NCI-H460 (cell line): ENCODE measurements at places on chromosomes 7 and 10.

DNA sequence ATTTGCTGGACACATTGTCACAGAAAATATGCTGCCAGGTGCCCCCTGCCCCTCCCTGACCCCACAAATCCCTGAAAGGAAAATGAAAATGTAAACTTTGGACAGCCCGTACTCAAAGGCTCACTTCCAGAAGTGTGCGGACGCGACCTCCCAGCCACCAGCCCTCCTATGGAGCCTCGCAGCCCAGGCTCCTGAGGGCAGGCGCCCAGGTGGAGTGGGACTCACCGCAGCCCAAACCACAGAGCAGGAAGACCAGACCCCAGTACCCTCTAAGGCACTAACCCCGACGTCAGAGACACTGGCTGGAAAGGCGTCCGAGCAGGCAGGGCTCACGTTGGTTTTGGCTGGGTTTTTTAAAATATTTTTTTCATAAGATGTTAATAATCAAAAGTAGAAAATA is 57.3 kb downstream of the CSGALNACT2 start:
- DNase-seq = no peak

- no peak for DNase-seq
Measured at GRCh38 chr10:48725708-48726107, 41.0 kb downstream of the WDFY4 start.

DNA sequence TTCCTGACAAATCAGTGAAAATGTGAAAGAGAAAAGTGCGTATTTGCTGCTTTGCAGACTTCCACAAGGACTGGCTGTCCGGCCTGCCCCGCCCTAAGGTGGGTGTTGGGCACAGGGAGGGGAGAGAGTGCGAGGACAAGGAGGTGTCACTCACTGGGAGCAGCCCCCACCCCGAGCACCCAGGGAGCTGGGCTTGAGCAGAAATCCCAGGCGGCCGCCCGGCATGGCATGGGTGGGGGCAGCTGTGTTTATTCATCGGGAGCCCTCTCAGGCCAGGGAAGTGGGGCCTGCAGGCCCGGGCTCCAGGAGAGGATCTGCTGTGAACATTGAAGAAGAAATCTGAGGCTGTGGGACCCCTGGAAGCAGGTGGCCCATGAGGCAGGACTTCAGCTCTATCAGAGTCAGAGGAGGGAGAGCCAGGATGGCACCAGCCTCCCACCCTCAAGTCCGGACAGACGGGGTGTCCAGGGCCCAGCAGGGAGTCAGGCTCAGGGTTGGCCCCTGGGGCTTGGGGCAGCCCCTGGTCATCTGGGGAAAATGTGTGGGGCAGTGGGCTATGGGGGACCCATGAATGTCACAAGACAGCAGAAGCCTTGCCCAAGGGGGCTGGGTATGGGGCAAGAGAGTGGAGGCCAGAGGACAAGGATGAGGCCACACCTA is 164.4 kb upstream of the PPP2R2D start:
- no peak for DNase-seq

DNA sequence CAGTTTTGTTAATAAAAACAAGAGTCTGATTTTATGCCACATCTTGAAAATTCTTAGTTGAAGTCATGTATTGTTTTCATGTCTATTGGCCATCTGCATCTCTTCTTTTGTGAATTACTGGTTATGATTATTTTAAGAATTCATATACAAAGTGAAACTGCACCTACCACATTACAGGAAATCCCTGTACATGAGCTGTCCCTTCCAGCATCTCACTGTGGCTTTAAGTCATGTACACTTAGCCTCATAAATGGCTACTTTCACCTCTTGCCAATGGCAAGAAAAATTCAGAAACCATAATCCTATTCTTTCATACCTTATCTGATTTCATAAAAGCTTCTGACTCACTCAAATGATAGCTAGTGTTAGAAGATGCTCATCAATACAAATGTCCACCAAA is 48.6 kb downstream of the CRTAC1 start:
- DNase-seq = no peak

- DNase-seq = no peak
Measured at GRCh38 chr10:3166496-3167290, 5.9 kb downstream of the PITRM1 start.

GRCh38 chr7:116165717-116166116 is 44.6 kb upstream of the TES start:
- DNase-seq = no peak

GRCh38 chr10:95496246-95496911 is 64.8 kb downstream of the SORBS1 start:
- DNase-seq = no peak

DNA sequence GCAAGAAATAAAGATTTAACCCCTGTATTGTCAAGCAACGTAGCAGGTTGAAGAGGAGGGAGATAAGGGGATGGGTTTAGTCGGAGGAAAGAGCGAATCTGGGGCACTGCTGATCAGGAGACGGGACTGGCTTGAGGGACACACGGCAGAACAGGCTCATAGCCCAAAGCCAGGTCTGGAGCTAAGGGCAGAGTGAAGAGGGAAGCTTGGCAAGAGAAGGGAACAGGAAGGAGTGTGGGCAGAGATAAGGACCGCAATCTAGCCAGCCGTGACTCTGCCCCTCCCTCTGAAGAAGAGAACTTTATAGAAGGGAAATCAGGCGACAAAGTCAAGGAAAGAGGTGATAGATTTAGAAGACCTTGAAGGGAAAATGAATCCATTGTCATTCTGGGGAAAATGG is 67.6 kb downstream of the CAV1 start:
- DNase-seq = no peak

GRCh38 chr10:104707602-104708459 is 66.7 kb downstream of the SORCS3 start:
- DNase-seq = no peak

GRCh38 chr7:147071536-147071935 is 954.9 kb downstream of the CNTNAP2 start:
- no peak for DNase-seq

GRCh38 chr10:22443175-22443901 is 98.0 kb downstream of the SPAG6 start:
- no peak for DNase-seq

- DNase-seq = no peak
Measured at GRCh38 chr7:945556-946255, 8.8 kb downstream of the ADAP1 start.

DNA sequence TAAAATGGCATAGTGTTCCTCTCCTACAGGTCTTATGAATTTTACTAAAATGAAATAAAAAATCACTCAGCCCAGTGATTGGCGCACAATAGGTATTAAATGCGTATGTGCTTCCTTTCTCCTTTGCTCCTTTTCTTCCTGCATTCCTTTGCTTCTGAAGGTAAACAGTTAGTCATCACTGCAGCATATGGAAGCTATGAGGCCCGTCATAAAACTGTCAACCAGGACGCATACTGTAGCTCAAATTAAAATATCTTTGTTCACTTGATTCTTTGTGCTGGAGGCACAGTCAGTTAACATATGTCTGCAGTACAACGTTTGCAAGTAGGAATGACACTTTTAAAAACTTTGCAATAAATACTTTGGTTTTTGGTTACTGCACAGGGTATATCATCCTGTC is 374.7 kb downstream of the TCERG1L start:
- no peak for DNase-seq

DNA sequence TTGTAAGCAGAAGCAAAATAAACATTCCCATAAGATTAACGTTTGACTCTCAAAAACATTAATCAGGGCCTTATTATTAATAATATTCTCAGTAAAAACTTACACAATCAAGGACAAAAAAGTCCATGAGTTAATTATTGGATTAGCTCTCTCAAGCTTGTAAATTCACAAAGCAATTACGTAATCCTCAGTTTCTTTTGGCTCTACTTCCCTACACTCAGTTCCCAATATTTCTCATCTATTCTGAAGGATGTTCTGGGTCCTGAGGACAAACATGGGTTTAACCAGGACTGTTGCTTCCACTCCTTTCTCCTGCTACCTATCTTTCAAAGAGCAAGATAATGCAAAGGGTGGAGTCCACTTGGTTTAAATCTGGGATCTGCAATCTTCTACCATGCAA is 15.1 kb downstream of the FBXL13 start:
- no peak for DNase-seq

- no peak for DNase-seq
Measured at GRCh38 chr7:51220226-51220625, 96.4 kb downstream of the COBL start.

GRCh38 chr10:33215635-33216034 is 118.8 kb downstream of the NRP1 start:
- no peak for DNase-seq

- no peak for DNase-seq
Measured at GRCh38 chr10:129912986-129913695, 50.9 kb downstream of the EBF3 start.

DNA sequence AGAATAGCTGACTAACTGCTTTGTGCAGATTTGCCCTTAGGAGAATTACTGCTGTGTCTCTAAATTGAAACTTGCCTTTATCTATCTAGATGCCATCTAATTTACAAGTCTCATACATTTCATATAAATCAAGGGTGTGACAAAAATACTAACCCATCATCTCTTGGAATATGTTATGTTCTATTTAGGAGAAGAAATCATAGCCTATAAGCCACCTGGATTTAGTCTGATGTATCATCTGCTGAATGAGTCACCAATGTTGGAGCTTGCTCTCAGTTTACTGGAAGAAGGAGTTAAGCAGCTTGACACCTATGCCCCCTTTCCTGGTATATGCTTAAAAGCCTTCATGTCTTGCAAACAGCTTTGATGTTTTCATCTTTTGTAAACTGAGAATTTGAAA is 43.5 kb downstream of the NUP205 start:
- DNase-seq = no peak

GRCh38 chr10:209357-209756 is 74.1 kb downstream of the ZMYND11 start:
- no peak for DNase-seq

DNA sequence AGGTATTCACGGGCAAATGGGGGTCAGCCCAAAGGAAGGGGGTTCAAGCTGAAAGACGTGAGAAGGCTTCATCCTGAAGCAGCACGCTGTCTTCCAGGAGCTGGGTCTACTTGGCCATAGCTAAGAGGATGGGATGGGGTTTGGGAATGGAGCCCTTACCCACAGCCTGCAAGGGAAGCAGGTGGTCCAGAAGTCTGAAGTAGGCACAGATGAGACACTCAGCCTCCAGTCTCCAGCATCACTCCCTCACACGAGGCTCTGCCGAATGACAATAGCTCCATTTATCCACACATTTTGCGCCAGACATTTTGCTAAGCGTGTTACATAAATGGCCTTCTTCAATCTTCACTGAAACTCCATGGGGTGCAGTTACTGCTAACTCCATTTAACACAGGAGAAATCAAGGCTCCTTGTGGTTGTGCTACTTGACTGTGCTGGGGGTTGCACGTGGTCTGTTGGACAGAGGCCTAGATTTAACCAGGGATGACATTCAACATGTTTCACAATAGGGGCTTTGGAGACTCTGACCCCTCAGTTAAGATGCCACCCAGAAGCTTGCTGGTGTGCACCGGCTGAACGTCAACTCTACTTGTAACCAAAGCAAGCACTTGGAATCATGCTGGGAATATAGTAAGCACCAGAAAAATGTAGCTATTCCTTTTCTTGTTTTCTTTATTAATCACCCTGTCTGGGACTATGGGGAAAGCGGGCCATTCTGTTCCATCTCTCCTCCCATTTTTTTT is 85.3 kb downstream of the FAM241B start:
- DNase-seq = no peak

DNA sequence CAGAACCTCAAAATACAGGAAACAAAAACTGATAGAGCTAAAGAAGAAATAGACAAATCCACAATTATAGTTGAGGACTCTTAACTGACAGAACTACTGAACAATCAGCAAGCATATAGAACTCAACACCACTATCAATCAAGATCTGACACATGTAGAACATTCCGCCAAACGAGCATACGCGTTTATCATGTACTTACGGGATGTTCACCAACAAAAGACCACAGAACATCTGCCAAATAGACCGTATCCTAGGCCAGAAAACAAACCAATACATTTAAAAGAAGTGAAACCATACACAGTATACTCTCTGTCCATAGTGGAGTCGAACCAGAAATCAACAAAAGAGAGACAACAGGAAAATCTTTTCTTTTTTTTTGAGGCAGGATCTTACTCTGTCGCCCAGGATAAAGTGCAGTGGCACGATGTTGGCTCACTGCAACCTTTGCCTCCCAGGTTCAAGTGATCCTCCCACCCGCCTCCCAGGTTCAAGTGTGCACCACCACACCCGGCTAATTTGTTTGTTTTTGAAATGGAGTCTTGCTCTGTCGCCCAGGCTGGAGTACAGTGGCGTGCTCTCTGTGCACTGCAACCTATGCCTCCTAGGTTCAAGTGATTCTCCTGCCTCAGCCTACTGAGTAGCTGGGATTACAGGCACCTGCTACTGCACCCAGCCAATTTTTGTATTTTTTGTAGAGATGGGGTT is 5.1 kb downstream of the GNA12 start:
- no peak for DNase-seq

DNA sequence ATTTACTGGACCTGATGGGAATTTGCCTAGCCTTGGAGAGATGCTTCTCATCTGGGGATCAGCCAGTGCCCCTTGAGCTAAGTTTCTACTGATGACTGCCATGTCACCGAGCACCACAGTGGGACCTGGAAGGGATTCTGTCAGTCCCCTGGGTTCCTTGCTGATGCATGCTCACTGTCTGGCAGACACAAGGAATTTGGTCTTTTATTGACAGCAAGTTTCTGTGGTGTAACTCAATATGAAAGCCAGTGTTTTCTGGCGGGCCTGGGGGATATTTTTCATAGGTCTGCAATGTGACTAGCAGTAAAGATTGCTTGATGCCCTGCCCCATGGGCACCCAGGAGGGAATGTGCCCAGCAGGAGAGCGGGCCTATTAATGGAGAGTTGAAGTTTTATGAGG is 30.7 kb downstream of the MAP3K8 start:
- DNase-seq = no peak

DNA sequence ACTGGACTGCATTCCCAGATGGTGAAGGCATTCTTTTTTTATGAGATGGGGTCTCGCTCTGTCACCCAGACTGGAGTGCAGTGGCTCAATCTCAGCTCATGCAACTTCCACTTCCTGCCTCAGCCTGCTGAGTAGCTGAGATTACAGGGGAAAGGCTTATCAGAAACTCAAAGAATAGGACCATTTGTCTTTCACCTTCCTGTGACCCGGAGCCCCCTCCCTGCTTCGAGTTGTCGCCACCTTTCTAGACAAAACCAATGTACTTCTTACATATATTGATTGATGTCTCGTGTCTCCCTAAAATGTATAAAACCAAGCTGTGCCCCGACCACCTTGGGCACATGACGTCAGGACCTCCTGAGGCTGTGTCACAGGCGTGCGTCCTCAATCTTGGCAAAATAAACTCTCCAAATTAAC is 1.8 kb upstream of the METTL27 start:
- DNase-seq = no peak

- DNase-seq = no peak
Measured at GRCh38 chr7:20696803-20697333, 81.4 kb downstream of the ABCB5 start.

- DNase-seq = no peak
Measured at GRCh38 chr7:156753229-156753560, 112.6 kb downstream of the RNF32 start.
